Activated CD8-positive, alpha-beta memory T cell treated with anti-CD3 and anti-CD28 coated beads for 48 hours (primary cell): ENCODE measurements at places on chromosomes 13 and 19.

- DNase-seq: no peak
These were observed 151.0 kb downstream of the DLEU7 start for GRCh38 chr13:50692396-50692915.

DNA sequence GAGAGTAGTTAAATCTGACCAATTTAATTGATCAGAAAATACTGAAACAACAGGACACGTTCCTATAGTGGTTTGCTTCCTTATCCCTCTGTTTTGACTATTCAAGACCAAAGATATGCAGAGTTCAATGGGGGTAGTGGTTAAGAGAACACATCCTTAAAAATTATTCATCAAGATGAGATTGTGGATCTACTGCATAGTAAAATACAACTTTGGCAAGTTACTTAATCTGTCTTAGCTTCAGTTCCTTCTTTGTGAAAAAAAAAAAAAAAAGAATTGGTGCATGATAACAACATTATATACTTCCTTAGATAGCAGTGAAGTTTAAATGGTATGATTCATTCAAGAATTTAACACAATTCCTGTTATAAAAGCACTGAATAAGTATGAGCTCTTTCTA is 552.1 kb downstream of the DCT start:
- no peak for DNase-seq

DNA sequence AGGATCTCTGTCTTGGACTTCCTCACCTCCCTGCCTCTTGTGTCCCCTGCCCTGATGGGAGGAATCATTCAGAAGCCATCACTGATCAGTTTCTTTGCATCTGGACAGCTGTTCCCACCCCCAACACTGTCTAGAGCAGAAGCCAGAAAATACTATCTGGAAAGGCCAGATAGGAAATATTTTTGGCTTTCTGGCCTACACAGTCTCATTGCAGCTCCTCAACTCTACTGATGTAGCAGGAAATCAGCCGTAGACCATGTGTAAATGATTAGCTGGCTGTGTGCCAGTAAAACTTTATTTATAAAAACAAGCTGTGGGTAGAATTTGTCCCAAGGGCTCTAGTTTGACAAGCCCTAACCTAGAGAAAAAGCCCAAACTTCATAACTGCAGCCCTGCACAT is 5.6 kb downstream of the SIGLEC7 start:
- no peak for DNase-seq

- DNase-seq: no peak
These were observed 56.2 kb upstream of the AKAP11 start for GRCh38 chr13:42215578-42216421.
